Activated CD4-positive, alpha-beta T cell treated with anti-CD3 and anti-CD28 coated beads, Interleukin-2, amount 10 ng/mL, durations not matched to agents 7 days and 5 days (primary cell): ENCODE measurements at places on chromosomes 6 and 20. TPM values are rescaled to one million over a fixed set of nuclear protein-coding genes. Genes with fewer than 3 reads are reported as not detected.

The DLK2 gene
- total RNA-seq: not detected

The TRAPPC3L gene
- not detected for total RNA-seq

The KIAA0408 gene
- 2.7 TPM for total RNA-seq

The DEFB124 gene
- not detected for total RNA-seq
